ENCODE measurements at places on chromosomes 16 and 17.

GRCh38 chr16:5607169-5607568, 509.6 kb upstream of the EEF2KMT start:
- DNase-seq = no peak

- DNase-seq = peak; percentile 82
These were observed at the start of gene TTYH2 for GRCh38 chr17:74212913-74213791. Gene TTYH2 (plus strand): TSS chr17:74213571. CDS start chr17:74213588, 17 bp downstream.

- no peak for DNase-seq
These were observed 89.4 kb downstream of the CHD9NB start for GRCh38 chr16:52963212-52963854.

GRCh38 chr16:27633721-27634120, 83.8 kb downstream of the KATNIP start:
- DNase-seq = no peak

GRCh38 chr16:87240211-87241136, 76.7 kb downstream of the C16orf95 start:
- peak; percentile 45 for DNase-seq

DNA sequence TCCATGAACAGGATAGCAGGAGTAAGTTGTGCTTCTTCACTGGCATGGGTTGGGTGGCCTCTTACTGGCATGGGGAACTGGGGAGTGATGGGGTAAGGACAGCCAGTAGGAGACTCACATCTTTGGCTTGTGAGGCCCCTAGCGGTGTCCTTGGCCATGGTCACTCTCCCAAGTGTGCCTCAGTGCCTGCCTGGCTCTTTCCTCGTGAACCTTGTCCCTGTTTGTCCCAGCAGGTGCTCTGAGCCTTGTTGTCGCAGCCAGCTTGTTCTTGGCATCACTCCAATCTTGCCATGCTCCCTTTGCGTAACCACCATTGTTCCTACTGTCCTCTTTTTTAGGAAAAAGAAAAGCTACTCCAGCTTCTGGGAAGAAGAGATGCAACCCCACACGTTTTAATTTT, 53.6 kb upstream of the SDK2 start:
- DNase-seq = no peak

GRCh38 chr17:19397556-19398041, 10.6 kb upstream of the MFAP4 start:
- no peak for DNase-seq

DNA sequence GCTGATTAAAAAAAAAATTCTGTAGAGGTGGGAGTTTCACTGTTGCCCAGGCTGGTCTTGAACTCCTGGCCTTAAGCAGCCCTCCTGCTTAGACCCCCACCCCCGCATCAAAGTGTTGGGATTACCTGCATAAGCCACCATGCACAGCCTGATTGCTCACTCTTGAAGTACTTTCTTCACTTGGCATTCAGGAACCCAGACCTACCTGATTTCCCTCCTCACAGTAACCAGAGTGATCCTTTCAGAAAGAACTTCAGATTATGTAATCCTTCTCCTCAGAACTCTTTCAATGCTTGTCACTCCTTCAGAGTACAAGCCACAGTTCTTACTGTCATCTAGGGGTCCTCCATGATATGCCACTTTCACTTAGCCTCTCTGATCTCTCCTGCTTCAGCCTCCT, 1.4 kb downstream of the EFCAB13 start:
- no peak for DNase-seq

GRCh38 chr17:41301916-41302901, at the start of gene KRTAP29-1:
Gene KRTAP29-1 (minus strand): TSS chr17:41302851. CDS start chr17:41302851, 0 bp downstream.
- DNase-seq = no peak

GRCh38 chr16:70481929-70482536, 27.6 kb downstream of the FCSK start:
- DNase-seq = no peak

DNA sequence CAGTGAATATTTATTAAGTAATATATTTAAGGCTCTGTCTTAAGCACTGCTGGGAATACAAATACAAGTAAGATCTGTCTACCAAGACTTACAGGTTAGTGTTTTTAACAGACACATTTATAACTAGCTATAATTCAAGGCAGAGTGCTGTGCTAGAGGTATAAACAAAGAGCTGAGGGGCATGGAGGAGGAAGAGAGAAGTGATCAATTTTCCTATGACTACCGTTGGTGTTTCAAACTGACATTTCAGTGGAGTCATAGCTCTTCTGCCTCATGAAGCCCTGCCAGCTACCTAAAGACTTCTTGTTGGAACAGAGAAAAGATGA, 79.9 kb downstream of the CYB561 start:
- DNase-seq = no peak

- DNase-seq = no peak
These were observed 8.0 kb downstream of the CHST5 start for GRCh38 chr16:75527825-75528299.

GRCh38 chr16:6804461-6804860, 528.2 kb upstream of the RBFOX1 start:
- DNase-seq = no peak

- no peak for DNase-seq
These were observed 77.9 kb upstream of the TOX3 start for GRCh38 chr16:52624891-52625290.

- no peak for DNase-seq
These were observed 7.9 kb downstream of the QPRT start for GRCh38 chr16:29686740-29687332.

DNA sequence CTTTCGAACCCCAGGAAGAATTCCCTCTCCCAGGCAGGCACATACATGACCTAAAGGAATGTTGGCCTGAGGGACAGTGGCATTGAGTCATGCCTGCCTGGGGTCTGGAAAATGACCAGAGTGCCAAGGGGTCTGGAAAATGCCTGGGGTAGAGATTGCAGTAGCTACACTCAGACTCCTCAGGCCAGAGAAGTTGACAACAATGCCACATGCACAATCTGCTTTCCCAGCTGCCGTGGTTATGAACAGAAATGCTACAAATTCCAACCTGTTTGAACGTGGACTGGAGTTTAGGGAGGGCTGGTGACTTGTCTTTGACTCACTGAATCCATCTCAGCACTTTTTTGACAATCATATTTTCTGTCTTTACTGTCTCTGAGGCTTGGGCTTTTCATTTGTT, 250.0 kb downstream of the ABCC12 start:
- no peak for DNase-seq

GRCh38 chr16:30715750-30716445, 16.9 kb downstream of the SRCAP start:
- peak; percentile 83 for DNase-seq

DNA sequence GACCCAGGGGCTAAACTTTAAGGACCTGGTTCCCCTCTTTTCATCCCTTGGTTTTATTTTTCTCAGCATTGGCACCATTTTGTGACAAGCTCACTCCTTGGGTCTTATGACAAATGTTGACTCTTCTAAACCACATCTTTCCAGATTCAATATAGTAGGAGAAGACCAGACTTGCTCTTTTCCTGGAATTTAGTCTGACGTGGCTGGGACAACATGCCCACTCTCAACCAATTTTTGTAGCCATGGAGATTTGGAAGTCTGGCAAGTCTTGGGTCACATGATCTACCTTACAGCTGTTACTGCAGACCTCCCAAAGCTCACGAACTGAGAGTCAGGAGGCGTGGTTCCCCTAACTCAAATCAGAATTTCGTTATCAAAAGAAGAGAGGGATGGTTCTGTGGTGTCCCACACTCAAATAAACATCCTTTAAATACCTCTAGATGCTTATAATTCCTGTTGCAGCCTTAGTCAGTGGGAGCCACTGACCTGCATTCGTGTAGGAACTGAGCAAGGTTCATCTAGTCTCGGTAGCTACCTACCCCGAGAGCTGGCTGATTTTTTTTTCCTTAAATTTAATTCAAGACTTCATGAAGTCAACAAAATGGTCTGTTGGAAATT, 683.5 kb downstream of the MAF start:
- DNase-seq = no peak

DNA sequence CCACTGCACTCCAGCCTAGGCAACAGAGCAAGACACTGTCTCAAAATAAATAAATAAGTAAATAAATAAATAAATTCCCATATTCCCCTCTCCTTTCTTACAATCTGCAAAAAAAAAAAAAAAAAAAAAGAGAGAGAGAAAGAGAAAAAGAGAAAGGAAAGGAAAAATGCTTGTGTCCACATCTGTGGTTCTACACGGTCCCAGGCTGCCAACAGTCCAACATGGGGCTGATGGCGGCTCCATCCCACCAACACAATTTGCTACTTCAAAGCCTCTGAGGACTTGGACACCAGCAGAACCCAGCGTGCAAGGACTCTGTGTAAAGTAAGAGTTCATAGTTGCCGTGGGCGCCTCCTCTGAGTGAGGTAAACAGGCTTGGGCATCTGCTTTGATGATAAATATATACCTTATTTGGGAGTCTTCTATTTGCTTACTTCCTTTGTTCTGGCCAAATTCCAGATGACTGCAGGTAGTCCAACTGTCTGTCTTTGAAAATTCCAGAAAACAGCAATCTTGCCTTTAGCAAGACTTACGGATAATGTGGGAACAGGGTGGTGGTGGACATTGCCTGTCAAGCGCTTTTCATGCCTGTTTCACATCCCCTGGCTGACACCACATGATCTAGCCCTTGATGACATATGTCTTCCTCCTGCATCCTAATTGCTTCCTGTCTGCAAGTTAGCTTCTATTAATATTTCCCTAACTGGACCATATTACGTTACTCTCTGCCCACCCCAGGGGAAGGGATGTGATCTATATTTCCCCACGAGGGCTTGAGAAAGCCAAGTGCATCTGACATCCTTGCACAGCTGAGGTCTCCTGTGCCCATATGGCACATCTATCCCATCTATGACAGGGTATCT, 10.1 kb downstream of the LITAF start:
- DNase-seq = no peak

GRCh38 chr17:7296189-7296861, 1.9 kb upstream of the YBX2 start:
- DNase-seq = peak; percentile 80

DNA sequence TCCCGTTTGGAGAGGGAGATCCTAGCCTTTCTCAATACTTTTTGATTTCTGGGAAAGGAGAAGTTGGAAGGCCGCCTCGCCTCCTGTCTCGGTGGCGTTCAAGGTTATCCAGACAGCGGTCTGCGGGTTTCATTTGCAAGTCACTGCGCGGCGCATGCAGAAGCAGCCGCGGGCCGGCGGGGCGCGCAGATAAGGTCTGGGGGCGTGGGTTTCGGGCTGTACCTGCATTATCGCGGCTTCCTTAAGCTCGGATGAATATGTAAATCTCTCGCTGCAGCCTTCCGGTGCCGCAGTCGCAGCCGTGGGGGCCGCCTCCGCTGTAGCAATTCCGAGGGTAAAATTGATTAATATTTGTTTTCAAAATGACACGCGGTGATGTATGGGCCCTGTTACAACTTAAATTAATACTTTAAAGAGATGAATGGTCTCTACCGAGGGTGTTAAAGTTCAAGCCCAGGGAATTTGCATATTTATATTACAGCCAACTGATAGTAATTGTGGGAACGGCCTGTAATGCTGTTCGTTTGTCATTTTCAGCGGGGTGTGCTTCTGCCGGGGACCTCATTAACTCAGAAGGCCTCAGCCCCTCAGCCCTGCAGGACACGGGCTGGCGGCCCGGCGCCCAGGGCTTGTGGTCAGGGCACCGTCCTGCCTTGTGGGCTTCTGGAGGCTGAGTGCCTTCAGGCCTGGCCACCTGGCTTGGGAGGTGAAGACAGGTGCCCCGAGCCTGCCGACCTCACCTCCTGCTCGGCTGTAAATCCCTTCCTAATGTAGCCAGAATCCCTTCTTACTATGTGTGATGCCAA, 99.4 kb downstream of the CYLD start:
- peak; percentile 38 for DNase-seq

- DNase-seq = no peak
These were observed 1.5 kb upstream of the FAAP100 start for GRCh38 chr17:81553616-81554181.

DNA sequence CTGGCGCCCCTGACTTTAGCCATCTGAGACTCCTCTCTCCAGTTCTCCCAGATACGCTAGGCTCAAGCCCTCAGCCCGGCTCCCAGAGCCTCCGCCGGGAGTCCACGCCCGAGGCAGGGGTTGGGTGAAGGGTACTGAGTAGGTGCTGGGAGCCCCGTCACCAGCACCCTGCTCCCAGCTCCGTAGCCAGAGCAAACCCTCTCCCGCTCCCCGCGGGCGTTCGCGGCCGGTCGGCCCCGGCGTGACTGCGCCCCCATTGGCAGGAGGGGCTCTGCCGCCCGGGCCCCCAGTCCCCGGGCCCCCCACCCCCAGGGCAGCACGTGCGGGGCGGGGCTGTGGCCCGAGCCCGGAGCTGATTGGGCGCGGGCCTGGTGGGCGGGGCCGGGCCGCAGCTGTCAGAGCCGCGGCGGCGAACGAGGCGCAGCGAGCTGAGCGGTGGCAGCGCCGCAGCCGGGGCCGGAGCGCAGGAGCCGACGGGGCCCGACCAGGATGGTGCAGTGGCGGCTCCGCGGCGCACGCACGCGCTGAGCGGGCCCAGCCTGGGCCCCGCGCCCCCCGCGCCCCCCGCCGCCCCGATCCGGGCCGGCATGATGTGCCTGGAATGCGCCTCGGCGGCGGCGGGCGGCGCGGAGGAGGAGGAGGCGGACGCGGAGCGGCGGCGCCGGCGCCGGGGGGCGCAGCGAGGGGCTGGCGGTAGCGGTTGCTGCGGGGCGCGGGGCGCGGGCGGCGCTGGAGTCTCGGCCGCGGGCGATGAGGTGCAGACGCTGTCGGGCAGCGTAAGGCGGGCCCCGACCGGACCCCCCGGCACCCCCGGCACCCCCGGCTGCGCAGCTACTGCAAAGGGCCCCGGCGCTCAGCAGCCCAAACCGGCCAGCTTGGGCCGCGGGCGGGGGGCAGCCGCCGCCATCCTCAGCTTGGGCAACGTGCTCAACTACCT, at the start of gene SPNS2:
SPNS2 (plus strand) TSS at position 421 of the 937 bp plus-strand sequence; CDS start at position 588, 167 bp downstream.
- peak; percentile 64 for DNase-seq

DNA sequence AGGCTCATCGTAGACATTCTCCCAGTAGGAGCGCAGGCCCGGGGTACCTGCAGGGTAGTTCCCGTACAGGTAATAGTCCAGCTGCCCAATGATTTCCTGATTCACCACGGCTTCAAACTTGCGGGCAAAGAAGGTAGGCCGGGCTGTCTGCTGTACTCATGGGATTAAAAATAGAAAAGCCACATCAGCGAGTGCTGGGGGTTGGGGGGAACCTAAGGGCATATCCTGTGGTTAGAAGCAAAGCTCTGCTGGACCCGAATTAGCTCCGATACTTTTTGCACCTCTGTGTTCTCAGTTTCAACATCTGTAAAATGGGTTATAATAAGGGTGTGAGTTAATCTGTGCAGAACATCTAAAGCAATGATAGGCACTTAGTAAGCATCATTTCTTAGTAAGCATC, 336.2 kb downstream of the XYLT1 start:
- no peak for DNase-seq

- DNase-seq = no peak
These were observed 510 bp downstream of the CRISPLD2 start for GRCh38 chr16:84820305-84820684.
